ENCODE measurements at places on chromosomes 2 and 18.

- no peak overlapping the region for H3K4me3 ChIP-seq
- H3K36me3 ChIP-seq, result no peaks in the 10 kb centered on the region
- H3K4me1 ChIP-seq, result peaks cover 3% of the 10 kb centered on the region
- peak overlapping the region; percentile 25 for H3K27ac ChIP-seq
Measured at GRCh38 chr2:28982381-28982950, 1.4 kb downstream of the TOGARAM2 start.

DNA sequence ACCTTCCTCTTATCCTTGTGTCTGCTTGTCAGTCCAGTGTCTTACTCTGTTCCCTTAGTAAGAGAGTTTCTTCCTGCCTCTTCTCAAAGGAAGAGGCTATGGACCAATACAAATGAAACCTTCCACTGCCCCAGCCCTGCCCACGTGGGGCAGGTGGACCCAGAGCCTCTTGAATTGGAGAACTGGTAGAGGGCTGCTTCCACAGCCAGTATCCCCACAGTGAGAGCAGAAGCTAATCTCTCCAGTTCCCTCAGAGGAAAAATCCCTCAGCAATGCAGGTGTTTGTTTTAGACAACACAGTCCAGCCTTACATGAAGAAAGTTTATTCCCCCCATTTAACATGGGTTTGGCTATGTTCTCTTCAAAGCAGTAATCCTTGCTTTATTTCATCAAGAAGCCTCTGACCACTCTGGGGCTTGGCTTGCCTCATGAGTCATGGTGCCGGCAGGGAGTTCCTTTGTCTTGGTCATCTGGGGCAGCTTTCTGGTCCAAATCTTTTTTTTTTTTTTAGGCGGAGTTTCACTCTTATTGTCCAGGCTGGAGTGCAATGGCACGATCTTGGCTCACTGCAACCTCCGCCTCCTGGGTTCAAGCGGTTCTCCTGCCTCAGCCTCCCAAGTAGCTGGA lies 6.5 kb upstream of the CYBRD1 start:
- peaks cover 7% of the 10 kb centered on the region for H3K4me1 ChIP-seq
- peaks cover 37% of the 10 kb centered on the region for H3K27me3 ChIP-seq
- H3K27ac ChIP-seq, result no peak overlapping the region
- H3K36me3 ChIP-seq, result no peaks in the 10 kb centered on the region

GRCh38 chr2:28406276-28407096 lies 13.8 kb downstream of the FOSL2 start:
- DNase-seq, result no peak
- no peak overlapping the region for H3K27ac ChIP-seq
- H3K27me3 ChIP-seq, result no peaks in the 10 kb centered on the region
- H3K36me3 ChIP-seq, result peaks cover 39% of the 10 kb centered on the region

- H3K4me3 ChIP-seq, result no peak overlapping the region
- peaks cover 8% of the 10 kb centered on the region for H3K4me1 ChIP-seq
- H3K36me3 ChIP-seq, result peaks cover 31% of the 10 kb centered on the region
- no peak for DNase-seq
Measured at GRCh38 chr2:241659150-241659739, 21.8 kb downstream of the ATG4B start.

GRCh38 chr2:143680885-143681405 lies 551.7 kb downstream of the ARHGAP15 start:
- no peak for DNase-seq
- H3K27ac ChIP-seq, result no peak overlapping the region
- no peaks in the 10 kb centered on the region for H3K27me3 ChIP-seq
- peaks cover 66% of the 10 kb centered on the region for H3K4me1 ChIP-seq
- H3K36me3 ChIP-seq, result no peaks in the 10 kb centered on the region
- no peak overlapping the region for H3K4me3 ChIP-seq

DNA sequence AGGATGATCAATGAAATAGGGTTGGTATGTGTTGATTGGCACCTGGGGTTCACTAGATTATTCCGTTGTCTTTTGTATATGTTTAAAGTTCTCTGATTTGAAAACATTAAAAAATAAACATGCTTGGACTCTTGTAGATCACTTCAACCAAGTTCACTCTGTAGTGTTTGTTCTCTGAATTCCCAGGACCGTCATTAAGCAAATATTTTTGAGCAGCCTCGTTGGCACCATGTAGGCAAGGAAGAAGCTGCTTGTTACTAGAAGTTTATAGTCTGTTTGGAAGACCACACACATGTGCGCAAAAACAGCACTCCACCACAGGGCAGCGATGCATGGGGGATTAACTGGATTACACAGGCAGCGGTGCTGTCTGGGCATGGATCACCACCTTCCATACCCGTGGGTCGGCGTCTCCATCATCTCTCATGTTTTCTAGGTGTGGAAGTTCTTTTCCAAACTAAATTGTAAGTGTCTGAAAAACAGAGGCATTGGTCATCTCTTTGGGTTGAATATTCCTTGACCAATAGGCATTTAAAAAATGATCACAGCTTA lies 212.2 kb downstream of the FHOD3 start:
- no peaks in the 10 kb centered on the region for H3K27me3 ChIP-seq
- no peak overlapping the region for H3K27ac ChIP-seq
- no peak for DNase-seq
- no peak overlapping the region for H3K4me3 ChIP-seq
- H3K36me3 ChIP-seq, result peaks cover 2% of the 10 kb centered on the region
- peaks cover 25% of the 10 kb centered on the region for H3K4me1 ChIP-seq

GRCh38 chr2:102057502-102058292 lies 65.9 kb downstream of the IL1R2 start:
- DNase-seq, result no peak
- peak overlapping the region; percentile 32 for H3K27ac ChIP-seq
- no peaks in the 10 kb centered on the region for H3K27me3 ChIP-seq
- no peaks in the 10 kb centered on the region for H3K36me3 ChIP-seq

DNA sequence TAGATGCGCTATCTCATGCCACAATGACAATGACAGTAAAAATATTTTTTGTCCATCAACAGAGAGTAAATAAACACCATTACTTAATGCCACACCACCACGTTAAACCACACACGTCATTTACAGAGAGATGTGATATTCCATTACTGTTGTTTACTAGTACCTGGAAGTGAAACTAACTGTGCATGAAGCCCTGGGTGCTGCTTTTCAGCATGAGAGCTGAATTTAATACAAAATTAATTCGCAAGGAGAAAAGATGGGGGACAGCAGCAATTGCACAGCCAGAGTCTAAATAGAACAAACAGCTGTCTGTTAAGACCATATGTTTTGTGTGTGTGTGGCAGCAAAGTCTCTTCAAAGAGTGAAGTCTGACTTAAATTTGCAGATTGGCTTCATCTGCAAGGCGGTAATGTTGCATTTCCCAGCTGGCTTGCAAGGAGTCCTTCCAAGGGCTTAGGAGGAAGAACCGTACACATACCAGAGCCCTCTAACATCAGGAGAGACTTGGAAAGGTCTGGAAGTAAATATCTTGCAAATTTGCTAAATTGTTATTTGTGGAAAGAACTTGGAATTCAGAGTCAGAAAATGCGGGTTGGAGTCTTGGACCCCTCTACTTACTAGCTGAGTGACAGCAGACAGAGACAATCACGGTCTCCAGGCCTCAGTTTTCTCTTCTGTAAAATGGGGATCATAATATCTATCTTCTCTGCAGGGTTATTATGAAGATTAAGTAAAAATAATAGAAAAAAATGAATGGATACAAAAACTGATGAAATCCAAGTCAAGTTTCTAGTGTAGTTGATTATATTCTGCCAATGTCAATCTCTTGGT lies 127.6 kb downstream of the ALPK2 start:
- H3K4me3 ChIP-seq, result no peak overlapping the region
- no peaks in the 10 kb centered on the region for H3K36me3 ChIP-seq
- no peak for DNase-seq
- peaks cover 4% of the 10 kb centered on the region for H3K4me1 ChIP-seq
- peaks cover 17% of the 10 kb centered on the region for H3K27me3 ChIP-seq

DNA sequence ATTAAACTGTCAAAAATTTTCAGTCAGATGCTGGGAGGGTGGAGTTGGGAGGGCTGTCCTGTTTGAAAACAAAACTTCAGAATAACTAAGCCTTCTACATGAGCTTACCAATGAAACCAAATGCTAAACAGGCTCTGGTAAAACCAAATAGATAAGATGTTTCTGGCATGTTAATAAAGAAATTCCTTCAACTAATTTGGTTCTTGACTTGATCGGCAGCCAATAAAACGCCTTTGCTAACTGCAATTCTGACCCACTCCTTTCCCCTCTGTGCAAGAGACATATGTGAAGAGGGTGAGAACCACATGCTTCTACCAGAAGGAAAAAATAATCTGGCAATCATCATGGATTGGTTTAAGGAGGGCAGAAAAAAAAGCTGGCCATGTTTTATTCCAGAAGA lies 20.9 kb downstream of the MAP4K3 start:
- DNase-seq, result no peak
- no peaks in the 10 kb centered on the region for H3K27me3 ChIP-seq
- no peak overlapping the region for H3K4me3 ChIP-seq
- no peak overlapping the region for H3K27ac ChIP-seq

DNA sequence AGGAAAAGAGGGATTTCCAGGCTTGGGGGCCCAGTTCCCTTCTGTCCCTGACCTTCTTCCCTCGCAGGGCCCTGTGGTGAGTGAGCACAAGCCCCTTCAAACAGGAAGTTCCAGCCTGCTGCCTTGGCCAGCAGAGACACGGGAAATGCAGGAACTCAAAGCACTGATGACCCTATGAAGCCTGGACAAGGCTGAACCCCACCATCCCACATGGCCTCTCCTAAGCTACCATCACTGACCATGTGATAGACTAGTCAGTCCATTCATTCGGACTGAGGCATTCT lies 196.4 kb downstream of the TNS1 start:
- peak overlapping the region; percentile 39 for H3K27ac ChIP-seq
- peaks cover 5% of the 10 kb centered on the region for H3K4me1 ChIP-seq

DNA sequence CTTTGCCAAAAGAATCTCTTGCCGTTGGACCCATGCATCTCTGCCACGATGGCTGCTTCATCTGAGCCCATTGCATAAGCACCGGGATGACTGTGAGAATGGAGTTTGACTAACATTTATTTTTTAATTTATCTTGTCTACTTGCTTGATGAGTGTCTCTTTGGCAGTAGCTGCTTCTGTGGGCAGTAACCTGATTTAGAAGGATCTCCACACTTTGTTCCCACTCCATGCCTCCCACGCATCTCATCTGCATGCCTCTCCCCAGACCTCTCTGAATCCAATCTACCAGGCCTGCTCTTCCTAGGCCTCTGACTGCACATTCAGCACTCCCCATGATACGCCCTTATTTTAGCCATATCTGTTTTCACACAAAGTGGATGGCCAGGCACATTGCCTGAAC lies 23.7 kb upstream of the TMX3 start:
- H3K27ac ChIP-seq, result no peak overlapping the region
- no peaks in the 10 kb centered on the region for H3K27me3 ChIP-seq
- no peak overlapping the region for H3K4me3 ChIP-seq

DNA sequence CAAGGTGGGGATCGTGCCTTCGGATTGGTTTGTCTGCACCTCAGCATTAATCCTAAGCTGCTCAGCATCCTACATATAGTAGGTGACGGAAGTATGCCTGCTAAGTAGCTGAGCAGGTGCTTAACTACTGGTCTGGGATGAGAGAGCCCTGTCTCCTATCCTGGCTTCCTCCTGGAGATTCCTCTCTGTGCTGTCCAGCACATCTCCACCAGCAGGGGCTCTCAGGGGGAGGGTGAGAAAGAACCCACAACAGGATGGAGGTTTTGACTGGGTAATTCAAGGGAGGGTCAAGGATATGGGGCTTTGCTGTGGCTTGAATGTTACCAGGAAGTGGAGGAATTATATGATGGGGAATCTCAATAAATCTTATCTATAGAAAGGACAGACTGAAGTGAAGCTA lies 45.4 kb upstream of the KIF5C start:
- no peaks in the 10 kb centered on the region for H3K36me3 ChIP-seq
- peaks cover 42% of the 10 kb centered on the region for H3K27me3 ChIP-seq
- H3K4me3 ChIP-seq, result no peak overlapping the region
- no peaks in the 10 kb centered on the region for H3K4me1 ChIP-seq

DNA sequence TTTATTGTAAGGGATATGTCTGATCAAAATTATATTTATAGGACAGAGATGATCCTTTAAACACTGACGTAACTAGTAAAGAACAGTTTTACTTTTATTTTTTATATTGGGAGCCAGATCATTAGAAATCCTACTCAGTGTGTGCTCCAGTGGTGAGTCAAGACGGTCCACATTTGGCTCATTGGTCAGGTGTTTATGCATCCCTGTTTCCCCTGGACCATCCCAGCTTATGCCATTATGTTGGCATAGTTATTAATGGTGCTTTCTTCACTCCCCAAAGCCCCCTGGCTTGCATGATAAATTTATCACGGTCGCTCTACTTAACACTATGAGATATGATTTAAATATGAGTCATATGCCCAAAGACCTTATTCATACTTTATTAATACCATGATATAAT lies 293.4 kb downstream of the XIRP2 start:
- DNase-seq, result no peak
- H3K4me1 ChIP-seq, result no peaks in the 10 kb centered on the region
- no peaks in the 10 kb centered on the region for H3K36me3 ChIP-seq
- H3K27me3 ChIP-seq, result peaks cover 2% of the 10 kb centered on the region

GRCh38 chr2:9999693-10000092 lies 43.7 kb upstream of the KLF11 start:
- no peak overlapping the region for H3K27ac ChIP-seq
- H3K36me3 ChIP-seq, result peaks cover 7% of the 10 kb centered on the region
- H3K4me3 ChIP-seq, result no peak overlapping the region
- no peak for DNase-seq
- no peaks in the 10 kb centered on the region for H3K4me1 ChIP-seq

GRCh38 chr2:173749315-173749714 lies 215.9 kb downstream of the SP3 start:
- DNase-seq, result no peak
- no peaks in the 10 kb centered on the region for H3K36me3 ChIP-seq
- H3K27me3 ChIP-seq, result no peaks in the 10 kb centered on the region
- H3K4me1 ChIP-seq, result peaks cover 16% of the 10 kb centered on the region

GRCh38 chr2:66432801-66433694 lies 1.9 kb upstream of the MEIS1 start:
- peak overlapping the region; percentile 99 for H3K27ac ChIP-seq
- H3K27me3 ChIP-seq, result no peaks in the 10 kb centered on the region
- DNase-seq, result peak; percentile 87
- H3K4me1 ChIP-seq, result peaks cover 33% of the 10 kb centered on the region
- H3K4me3 ChIP-seq, result peak overlapping the region; percentile 88

- peaks cover 9% of the 10 kb centered on the region for H3K4me1 ChIP-seq
- H3K4me3 ChIP-seq, result peak overlapping the region; percentile 87
- peaks cover 10% of the 10 kb centered on the region for H3K36me3 ChIP-seq
- H3K27ac ChIP-seq, result no peak overlapping the region
- no peak for DNase-seq
Measured at GRCh38 chr2:32626639-32627221, 1.1 kb upstream of the TTC27 start.

DNA sequence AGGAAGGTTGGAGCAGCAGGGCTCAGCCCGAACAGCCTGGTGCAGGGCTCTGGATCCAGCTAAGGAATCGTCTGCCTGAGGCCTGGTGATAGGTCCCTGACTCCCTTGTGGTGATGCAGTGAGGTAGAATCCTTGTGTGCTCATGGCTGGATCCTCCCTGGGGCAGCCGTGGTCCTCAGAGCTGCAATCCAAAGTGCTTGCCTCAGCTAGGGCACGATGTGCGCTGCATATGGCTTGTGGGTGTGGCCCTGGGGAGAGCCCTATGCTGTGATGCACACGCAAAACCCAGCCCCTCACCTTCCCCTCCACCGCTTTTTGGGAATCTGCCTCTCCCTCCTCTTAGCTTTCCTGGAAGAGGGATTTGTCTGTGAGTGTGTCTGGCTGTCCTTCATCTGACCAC lies 142.2 kb downstream of the DYSF start:
- no peak overlapping the region for H3K4me3 ChIP-seq
- H3K27ac ChIP-seq, result no peak overlapping the region
- H3K36me3 ChIP-seq, result no peaks in the 10 kb centered on the region
- H3K27me3 ChIP-seq, result no peaks in the 10 kb centered on the region

- peaks cover 34% of the 10 kb centered on the region for H3K27me3 ChIP-seq
- no peak overlapping the region for H3K4me3 ChIP-seq
- no peak overlapping the region for H3K27ac ChIP-seq
- DNase-seq, result no peak
- no peaks in the 10 kb centered on the region for H3K36me3 ChIP-seq
Measured at GRCh38 chr2:240983996-240984498, 14.4 kb upstream of the SNED1 start.
